Esophagus squamous epithelium (tissue), 5 donors: ENCODE measurements at places on chromosomes 7 and 10. TPM values are rescaled to one million over a fixed set of nuclear protein-coding genes. Genes with fewer than 3 reads are reported as not detected.

The ICA1 gene
- 5.6 TPM for total RNA-seq

DNA sequence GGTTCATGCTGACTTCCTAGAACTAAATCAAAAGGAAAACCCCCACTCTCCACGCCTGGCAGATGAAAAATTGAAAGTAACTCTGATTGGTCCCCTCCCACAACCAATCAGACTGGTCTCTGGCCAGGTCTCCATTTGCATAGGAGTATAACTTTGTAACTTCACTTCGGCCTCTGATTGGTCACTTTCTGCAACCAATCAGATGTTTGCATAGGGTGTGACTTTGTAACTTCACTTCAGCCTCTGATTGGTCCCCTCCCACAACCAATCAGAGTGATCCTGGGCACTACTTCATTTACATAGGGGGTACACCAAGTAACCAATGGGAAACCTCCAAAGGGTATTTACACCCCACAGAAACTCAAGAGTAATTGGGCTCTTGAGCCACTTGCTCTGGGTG is 306.6 kb upstream of the PFKP start:
- no peak for DNase-seq

DNA sequence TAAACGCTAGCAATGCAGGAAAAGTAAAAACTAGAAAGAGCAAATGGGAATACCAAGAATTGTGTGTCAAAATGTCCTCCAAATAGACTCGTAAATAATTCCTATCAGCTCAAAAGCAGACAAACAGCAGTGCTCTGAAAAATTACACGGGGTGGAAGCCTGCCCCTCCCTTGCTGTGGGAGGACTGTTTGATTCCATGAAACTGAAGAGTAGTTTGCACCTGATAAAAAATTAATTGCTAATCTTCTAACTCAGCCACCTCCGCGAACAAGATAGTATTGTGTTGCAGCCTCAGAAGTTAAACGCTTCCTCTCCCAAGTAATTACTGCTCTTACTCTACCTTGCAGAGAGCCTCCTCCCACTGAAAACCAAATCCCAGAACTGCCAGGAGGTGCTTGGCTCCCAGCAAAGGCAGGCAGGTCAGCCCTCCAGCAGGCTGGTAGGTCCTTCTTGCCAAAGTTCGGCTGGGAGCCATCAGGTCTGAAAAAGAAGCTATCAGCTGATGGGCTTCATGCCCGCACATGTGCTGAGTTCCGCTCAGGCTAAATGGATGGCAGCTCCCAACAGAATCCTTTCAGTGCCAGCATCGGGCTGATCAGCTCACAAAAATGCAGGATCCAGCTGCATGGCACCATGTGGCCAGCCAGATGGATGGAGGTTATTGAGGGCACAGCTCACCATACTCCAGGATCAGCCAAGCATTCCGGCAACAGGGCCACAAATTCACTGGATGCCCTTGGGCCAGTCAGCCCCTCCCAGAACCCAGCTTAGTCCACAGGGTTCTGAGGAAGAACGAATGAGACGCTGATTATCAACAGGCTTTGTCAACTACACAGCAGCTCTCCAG is 37.1 kb downstream of the MAD1L1 start:
- DNase-seq, result no peak

The TIMM23B gene
- 28.2 TPM for total RNA-seq

The STAG3 gene
- total RNA-seq, result not detected

DNA sequence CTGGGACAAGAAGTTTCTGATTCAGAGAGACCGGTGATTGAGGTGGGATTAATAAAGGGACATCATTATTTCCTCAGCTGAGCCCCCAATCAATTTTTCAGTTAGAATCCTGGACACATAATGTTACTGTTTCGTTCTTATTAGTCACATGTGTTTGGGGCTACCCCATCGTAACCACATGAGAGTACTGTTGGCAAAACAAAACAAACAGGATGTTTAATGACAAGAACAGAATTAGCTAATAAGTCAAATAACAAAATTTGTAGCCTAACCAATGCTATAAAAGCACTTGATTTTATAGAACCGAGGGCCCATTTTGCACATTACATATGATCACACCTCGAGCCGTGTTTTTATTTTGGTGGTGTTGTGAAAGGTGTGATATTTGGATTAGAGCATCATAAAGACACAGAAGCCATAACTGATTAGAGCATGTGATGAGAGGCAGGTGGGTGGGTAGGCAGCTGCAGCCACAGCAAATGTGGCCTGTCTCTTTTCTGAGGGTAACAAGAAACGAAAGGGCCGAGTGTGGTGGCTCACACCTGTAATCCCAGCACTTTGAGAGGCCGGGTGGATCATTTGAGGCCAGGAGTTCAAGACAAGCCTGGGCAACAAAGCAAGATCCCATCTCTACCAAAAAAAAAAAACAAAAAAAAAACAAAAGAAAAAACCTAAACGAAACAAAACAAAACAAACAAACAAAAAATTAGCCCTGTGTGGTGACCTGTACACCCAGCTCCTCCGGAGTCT is 1.8 kb upstream of the VWC2 start:
- no peak for DNase-seq

DNA sequence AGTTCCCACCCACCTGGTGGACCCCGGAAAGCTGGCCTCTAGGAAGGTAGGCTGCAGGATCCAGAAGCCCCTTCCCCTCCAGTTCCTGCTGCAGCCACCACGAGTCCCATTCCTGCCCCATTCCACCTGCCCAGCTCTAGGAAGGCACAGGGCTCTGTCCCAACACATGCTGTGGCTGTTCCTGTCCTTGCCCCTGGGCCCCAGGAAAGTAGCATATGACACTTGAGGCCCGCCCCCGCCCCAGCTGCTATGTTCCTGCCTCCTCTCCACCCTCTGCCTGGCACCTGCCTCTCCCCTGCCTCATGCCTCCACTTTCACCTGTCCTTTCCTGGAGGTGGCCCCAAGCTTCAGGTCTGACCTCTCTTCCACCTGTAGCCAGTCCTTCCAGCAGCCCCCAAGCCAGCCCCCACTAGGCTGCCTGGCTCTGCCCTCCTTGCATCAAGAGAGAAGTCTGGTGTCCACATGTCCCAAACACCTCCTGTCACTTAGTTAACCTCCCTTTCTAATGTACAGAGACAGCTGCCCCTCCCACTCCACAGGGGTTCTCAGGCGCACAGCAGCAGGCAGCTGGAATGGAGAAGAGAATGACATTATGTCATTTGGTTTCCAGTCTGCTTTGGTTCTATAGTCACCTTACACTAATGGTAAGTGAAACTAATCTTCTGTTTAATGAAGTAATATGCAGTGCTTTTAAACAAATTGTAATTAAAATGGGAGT is 22.7 kb downstream of the YKT6 start:
- DNase-seq, result no peak

The PAX4 gene
- not detected for total RNA-seq

DNA sequence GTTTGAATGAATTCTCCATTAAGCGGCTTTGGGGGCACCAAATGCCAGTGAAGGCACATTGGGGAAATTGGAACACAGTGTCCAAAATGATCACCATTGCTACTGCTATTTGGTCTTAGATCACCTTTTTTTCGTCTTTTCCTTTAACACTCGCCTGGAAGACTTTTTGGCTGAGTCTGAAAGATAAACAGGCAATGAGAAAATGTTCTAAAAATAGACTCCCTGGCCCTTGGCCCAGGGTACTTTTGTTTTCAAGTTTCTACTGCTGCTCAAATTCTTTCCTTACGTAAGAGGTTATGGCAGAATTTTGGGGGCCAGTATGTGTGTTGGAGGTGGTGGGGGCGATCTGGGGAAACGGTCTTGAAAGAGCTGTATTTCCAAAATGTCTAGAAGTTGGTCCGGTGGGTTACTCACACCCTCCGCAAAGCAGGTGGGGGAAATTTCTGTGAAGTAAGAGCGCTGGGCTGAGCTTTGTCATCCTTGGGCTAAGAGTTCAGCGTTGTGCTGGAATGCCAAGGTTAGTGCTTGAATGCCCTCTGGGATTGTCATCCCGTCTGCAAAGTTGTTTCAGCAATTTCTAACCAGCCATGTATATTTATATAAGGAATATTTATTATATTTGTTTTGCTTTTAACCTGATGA is 1.3 kb upstream of the ITPRIP start:
- DNase-seq, result no peak

The ZPBP gene
- total RNA-seq, result not detected

DNA sequence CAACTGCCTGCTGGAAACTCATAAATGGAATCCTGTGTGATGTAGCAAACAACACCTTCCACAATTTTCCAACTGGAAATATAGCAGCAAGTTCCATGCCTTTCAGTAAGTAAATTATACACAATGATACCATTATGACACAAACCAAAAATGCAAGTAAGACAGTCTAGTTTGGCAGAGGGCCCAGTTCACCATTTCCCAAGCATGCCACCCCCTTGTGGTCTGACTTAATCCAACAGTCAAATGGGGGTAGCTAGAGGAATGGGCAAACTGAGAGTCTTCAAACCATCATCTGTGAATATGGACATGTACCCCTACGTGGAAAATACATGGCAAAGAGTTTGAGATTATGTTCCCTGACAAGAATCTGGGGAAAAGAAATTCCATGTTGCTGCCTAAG is 137.6 kb upstream of the VWC2 start:
- DNase-seq, result no peak

- DNase-seq, result no peak
These were observed 41.9 kb downstream of the ADRA2A start for GRCh38 chr10:111118758-111119157.
